ENCODE measurements at places on chromosomes 3 and 15.
A peak's percentile ranks its signal among the peaks of the same experiment; 100 is the strongest.

- peak; percentile 11 for DNase-seq
Measured at GRCh38 chr3:150703299-150703755, 393 bp downstream of the ERICH6 start.

GRCh38 chr15:70064441-70064840 is 33.3 kb downstream of the TLE3 start:
- no peak for DNase-seq

DNA sequence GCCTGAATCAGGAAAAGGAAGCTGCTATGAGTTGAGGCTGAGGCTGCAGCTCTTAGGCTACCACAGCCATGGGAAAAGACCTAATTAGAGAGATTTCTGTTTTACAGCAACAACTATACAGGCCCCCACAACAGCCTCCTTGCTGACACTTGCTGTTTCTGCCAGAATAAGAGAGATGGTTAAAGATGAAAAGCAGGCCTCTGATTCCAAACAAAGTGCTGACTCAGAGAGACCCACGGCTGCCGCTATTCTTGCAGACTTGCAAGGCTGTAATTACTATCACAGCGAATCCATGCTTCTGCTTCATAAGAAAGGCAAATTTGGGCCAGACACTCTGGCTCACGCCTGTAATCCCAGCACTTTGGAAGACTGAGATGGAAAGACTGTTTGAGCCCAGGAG is 41.8 kb downstream of the MCF2L2 start:
- no peak for DNase-seq

DNA sequence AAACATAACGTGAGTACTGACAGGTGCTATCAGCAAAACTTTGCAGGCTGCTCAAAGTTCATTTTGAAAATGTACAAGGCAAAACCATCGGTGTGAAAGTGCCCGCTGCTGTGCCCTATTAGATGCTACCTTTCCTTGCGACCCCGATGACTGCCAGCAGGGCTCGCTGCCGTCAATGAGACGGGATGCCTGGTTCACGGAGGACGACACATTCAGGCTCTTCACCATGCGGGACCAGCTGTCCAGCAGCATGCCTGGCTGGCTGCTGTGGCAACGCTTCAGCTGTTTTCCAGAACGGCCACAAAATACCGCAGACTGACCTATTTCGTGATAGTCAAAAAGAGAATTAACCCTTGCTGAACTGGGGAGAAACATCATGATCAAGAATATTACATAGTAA is 92.7 kb upstream of the OCA2 start:
- no peak for DNase-seq

GRCh38 chr3:36124118-36124796 is 256.0 kb upstream of the STAC start:
- DNase-seq, result no peak

DNA sequence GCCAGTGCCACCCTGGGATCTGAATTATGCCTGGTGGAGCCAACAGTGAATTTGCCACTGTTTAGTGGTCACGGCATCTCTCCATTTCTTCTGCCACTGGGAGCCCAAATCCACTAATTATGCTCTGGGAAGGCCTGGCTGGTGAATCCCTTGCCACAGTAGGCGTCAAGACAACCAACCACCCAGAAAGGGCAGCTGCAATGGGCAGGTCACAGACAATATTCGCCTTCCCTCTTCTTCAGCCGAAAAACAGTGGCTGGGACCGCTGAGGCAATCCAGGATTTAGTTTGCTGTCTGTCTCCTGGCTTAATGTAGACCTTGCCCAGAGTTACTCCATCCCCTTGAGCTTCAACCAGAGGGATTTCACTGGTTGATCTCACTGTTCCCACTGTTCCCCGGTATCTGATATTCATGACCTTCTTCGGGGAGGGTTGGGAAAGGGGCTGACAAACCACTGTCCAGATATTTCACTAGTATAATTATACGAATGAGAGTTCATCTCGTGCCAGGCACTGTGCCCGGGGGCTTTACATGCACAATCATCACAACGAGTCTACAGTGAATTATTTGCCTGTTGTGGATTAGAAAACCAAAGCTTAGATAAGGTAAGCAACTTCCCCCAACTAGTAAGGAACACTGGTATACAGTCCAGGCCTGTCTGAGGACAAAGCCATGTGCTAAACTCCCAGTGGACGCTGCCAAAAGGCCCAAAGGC is 49.9 kb upstream of the RAB6B start:
- DNase-seq, result no peak

GRCh38 chr3:133053532-133053931 is 15.3 kb downstream of the TMEM108 start:
- no peak for DNase-seq

GRCh38 chr3:34013818-34014570 is 215.6 kb downstream of the PDCD6IP start:
- no peak for DNase-seq

GRCh38 chr3:165624761-165625160 is 212.5 kb downstream of the BCHE start:
- DNase-seq, result no peak

- DNase-seq, result no peak
Measured at GRCh38 chr15:71811036-71811736, 832 bp downstream of the NR2E3 start.

- DNase-seq, result no peak
Measured at GRCh38 chr3:46537316-46537715, 28.8 kb downstream of the LRRC2 start.

DNA sequence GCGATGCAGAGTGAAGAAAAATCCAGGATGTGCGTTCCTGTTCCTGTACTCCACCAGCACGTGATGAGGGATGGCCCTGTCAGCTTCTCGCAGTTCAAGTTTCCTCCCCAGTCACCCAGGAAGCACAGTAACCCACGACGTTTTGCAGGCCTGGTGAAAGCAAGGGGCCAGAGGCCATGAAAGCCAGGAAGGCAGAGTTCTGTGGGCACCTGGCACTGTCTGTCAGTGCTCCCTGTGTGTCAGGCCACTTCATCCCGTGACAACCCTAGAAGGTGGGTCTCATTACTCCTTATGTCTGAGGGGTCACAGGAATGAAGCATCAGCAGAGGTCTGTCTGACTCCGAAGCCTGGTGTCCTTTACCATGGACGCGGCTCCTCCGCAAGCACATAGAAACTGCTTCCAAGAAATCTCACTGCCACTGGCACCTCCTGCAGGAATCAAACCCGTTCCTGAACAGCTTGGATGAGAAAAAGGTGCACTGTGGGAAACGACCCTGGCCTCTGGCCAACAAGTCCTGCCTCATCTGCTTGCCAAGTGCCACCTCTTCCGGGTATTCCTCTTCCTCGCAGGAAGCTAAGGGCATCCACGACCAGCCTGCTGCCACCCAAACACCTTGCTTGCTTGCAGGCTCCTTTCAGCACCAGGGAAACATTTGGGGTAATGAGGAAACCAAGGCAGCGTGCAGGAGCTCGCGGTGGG is 14.6 kb downstream of the RAB43 start:
- no peak for DNase-seq

DNA sequence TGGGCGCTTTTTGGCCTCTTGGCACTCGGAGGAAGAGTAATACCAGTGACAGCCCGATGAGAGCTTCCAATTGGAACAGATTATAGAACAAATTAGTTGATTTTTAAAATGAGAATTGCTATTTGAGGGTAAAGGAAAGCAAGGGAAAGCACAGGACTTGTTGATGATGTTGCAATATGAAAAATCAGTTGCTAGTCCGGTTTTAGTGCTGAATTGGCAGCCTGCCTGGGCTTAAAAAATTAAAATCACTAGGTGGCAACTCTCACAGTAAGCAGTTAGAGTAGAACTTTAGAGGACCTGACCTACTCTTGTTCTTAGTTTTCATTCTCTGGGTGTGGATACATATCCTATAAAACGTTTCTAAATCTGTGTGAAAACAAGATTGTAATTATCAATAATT is 2.1 kb upstream of the SCAANT1 start:
- no peak for DNase-seq

DNA sequence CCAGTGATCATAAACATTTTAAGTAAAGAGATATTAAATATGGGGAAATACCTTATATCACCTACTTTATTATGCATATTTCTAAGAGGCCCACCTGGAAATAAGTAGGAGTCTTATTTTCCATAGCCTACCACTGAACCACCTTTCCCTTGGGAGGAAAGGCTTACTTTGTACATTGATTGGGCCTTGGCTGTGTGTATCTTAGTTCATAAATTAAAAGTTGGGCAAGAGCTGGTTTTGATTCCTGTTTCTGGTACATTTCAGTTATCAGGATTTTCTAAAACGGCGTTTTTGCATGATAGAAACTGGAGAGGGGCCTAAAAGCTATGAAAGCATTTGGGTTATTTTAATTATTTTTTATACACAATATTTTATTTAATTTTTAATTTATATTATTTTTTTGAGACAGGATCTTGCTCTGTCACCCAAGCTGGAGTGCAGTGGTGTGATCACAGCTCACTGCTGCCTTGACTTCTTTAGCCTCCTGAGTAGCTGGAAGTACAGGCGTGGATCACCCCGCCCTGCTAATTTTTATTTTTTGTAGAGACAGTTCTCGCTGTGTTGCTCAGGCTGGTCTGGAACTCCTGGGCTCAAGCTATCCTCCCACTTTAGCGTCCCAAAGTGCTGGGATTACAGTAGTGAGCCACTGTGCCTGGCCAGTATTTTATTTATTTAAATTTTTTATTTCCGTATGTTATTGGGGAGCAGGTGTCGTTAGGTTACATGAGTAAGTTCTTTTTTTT is 2.6 kb downstream of the GMPS start:
- DNase-seq, result no peak

GRCh38 chr15:67063689-67064606 is 1.5 kb upstream of the SMAD3 start:
- DNase-seq, result no peak

DNA sequence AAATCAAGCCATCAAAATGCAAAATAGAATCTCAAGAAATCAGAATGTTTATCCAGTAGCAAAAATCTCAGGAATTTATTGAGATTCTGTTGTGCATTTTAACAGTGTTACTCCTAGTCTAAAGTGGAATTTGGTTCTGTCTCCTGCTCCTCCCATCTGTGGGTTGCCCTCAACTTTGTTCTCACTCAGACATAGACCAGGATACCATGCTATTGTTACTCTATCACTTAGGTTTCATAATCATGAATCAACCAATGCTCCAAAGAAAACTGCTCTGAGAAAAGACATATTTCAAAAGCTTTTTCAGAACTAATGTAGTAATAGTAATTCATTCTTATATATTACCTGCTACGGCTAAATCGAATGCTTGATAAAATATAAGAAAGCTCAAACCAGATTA is 274.7 kb downstream of the RBMS3 start:
- no peak for DNase-seq

DNA sequence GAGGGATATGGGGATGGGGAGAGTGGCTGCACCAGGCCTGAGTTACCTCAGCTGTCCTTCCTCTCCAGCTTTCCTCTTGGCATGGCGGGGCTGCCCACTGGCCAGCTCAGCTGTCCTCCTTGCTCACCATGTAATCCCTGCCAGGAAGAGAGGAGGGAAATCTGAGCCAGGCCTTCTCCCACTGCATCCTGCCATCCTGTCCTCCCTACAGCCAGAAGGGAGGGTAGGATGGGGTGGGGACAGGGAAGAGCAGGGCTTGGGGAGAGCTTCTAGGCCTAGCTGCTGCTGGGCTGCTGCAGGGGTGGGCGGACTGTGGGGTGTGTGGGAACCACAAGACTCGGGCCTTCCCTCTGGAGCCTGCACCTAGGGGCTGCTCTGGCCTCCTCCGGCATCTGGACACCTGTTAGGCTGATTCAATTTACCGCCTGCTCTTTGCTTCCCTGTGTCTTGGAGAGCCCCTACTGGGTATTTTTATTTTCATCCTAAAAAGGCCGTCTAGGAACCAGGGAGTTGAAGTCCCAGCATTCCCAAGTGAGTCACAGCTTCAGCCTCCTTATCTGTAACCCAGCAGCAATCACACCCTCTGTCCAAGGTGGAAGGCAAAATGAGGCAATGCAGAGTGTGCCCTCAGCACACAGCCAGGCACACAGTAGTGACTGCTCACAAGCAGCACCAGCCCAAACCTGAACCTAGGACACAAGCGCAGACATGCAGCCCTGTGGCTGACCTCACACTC is 13.1 kb upstream of the KY start:
- no peak for DNase-seq

GRCh38 chr3:153026026-153026425 is 136.0 kb upstream of the RAP2B start:
- DNase-seq, result no peak

DNA sequence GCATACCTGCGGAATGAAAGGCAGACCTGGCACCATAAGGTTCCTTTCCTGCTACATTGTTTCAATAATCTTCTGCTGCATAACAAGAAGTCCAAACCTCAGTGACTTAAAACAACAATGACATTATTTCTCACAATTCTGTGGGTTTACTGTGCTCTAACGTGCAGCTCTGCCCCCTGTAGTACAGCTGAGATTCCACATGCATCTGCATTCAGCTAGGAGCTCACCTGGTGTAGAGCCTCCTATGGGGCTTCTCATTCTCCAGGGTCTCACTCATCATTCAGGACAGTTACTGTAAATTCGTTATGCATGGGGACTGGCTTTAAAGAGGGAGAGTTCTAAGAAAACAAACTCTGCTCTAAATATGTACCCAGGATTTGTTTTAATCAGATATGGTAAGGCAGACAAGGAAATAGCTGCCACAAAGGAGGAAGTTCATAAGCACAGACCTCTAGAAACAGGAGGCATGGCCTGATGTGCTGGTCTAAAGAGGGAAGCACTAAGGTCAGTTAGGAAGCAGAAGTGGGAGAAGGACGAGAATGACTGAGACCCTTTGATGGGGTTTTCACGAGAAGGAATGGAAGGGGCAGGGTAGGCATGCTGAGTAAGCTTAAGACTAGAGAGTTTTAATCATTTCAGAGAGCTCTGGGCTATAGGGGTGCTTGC is 347.0 kb downstream of the NEK10 start:
- no peak for DNase-seq

DNA sequence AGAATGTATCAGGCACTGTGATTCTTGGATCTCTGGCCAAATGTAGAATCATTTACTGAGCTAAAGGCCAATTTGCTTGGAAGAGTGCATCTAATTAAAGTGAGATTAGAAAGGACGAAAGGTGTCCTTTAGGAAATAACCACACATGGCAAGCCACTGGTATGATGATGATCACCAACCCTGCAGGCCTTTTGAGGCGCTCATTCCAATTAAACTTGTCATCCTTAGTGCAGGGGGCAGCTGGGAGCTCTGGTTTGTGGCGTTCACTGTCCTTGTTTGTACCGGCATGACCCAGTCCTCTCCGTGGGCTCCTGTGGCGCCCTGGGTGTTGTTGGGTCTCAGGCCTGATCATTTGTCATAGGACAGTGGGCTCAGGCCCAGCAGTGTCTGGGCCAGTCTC is 11.0 kb downstream of the LIMD1 start:
- DNase-seq, result no peak

GRCh38 chr3:140236836-140237501 is 302.0 kb downstream of the CLSTN2 start:
- DNase-seq, result no peak

- DNase-seq, result no peak
Measured at GRCh38 chr3:176687754-176688153, 509.5 kb downstream of the TBL1XR1 start.

All from stimulated activated CD8-positive, alpha-beta memory T cell treated with anti-CD3 and anti-CD28 coated beads, Interleukin-2, amount 100 ng/mL, for 1 hour (primary cell).